Activated gamma-delta T cell treated with Interleukin-2 at 50 U/mL for 16 hours (primary cell): ENCODE measurements at places on chromosomes 12 and 14.

DNA sequence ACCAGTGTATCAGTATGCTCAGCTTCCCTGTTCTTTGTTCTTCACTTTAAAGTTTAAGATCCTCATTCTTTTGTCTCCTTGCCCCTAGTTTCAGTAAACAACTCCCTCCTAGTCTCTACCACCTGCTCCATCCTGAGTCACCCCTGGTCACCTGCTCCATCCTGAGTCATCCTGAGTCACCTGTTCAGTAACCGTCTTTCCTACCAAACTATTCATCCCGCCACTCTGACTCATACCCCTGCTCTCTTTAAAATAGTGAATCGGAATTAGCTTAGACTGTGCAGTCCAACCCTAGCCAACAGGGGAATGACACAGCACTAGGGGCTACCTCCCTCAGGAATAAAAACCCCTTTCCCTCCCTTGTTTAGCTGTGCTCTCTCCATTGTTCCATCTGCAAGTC is 888.1 kb upstream of the MDGA2 start:
- no peak for DNase-seq

GRCh38 chr14:73774671-73775070 is 60.5 kb upstream of the PNMA1 start:
- DNase-seq: no peak

- DNase-seq: peak; percentile 75
Measured at GRCh38 chr14:103091041-103091882, 3.3 kb upstream of the EXOC3L4 start.

- no peak for DNase-seq
Measured at GRCh38 chr12:53170876-53171724, 9.4 kb upstream of the ZNF740 start.

DNA sequence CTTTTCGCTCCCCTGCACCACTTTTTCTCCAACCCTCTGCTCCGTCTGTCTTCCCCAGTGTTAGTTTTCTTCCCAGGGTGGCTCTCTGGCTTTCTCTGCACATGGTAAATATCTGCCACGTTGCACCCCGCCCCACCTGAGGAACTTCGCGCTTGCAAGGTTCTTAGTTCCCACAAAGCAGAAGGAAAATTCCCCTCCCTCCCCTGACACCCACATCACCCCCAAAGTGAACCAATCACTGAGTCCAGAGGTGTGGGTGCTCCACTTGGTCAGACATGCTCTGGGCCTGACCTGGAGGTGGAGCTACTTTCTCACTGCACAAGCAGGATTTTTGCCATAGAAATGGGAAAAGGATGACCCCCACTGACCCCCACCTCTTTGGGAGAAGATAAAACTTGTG is 415.0 kb downstream of the FUT8 start:
- no peak for DNase-seq

GRCh38 chr14:70660967-70661893 is 19.5 kb downstream of the TTC9 start:
- DNase-seq: peak; percentile 48

- no peak for DNase-seq
Measured at GRCh38 chr12:24591715-24592440, 357.0 kb downstream of the BCAT1 start.

GRCh38 chr14:54584097-54584496 is 17.2 kb downstream of the SAMD4A start:
- no peak for DNase-seq

DNA sequence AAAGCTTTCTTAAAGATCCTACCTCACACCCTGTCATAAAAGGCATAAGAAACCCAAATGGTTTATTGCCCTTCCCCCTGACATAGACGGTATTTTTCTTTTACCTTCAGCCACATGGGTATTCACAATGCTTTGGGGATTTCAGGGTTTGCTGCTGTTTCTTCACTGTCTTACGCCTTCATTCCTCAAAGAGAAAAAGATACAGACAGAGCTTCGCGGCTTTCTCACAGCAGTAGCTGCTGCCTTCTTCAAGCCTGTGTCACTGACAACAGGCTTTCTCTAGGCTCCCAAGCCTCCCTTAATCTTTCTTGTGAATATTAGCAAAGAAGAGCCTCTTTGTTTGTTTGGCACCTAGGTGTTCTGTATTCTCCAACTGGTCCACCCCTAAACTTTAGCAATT is 197.4 kb upstream of the ARID2 start:
- no peak for DNase-seq

DNA sequence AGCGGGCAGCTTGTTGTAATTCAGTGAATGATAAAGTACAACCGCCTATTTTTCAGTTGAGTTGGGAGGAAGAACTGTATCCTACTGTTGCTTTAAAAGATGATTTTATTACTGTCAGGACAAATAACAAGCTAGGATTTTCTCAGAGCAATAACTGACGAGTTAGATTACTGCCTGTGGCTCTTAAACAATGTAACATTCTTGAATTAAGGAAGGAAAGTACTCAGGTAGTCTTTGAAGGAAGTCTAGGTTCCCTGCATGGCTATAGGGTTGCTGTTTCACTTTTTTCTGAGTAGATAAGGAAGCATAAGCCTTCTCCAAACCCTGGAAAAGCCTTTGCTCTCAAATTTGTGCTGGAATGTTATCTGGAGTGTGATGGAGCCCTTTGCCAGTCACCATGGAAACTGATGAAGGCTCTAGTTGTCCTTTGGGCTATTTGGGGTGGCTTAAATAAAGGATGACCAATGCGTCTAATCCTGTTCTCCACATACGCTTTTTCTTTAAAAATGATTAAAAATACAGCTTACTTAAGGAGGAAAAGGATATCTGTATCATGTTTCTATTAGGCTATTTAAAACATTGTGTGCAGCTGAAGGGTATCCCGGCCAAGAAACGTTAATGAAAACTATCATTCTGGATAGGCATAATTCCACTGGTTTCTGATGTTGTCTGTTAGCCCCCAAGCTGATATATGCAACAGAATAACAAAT is 17.7 kb downstream of the NUBPL start:
- no peak for DNase-seq

DNA sequence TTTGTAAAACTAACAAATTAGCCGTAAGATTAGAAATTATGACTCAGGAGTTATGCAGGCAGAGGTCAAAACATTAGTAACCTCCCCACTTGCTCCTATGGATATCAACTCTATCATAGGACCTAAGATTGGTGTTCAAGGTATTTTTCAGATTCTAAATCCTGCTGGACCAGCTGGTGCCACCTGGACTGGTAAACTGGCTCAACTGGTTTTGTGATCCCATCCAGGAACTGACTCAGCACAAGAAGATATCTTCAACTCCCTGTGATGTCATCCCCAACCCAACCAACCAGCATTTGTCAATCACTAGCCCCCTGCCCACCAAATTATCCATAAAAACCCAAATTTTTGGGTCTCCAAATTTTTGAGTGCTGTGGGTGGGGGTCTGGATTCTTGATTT is 98.1 kb upstream of the OR4E1 start:
- DNase-seq: no peak

DNA sequence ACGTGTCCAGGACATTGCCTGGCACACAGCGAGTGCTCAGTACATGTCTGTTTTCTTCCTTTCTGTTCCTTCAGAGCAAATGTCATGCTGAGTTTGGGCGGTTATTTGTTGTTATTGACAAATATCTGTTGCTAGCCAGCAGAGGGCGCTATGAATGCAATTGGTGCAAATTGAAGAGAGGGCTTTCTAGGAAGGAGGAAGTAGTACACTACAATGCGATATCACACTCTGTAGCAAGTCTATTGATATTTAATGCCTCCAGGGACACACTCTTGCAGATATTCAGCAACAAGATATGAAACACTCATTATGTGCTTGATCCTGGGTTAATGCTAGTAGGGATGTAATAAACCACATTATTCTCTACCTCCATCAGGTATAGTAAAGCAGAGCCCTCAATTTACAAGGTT is 267.3 kb upstream of the SRRM4 start:
- DNase-seq: no peak

- no peak for DNase-seq
Measured at GRCh38 chr12:76940671-76941445, 62.0 kb upstream of the CSRP2 start.

DNA sequence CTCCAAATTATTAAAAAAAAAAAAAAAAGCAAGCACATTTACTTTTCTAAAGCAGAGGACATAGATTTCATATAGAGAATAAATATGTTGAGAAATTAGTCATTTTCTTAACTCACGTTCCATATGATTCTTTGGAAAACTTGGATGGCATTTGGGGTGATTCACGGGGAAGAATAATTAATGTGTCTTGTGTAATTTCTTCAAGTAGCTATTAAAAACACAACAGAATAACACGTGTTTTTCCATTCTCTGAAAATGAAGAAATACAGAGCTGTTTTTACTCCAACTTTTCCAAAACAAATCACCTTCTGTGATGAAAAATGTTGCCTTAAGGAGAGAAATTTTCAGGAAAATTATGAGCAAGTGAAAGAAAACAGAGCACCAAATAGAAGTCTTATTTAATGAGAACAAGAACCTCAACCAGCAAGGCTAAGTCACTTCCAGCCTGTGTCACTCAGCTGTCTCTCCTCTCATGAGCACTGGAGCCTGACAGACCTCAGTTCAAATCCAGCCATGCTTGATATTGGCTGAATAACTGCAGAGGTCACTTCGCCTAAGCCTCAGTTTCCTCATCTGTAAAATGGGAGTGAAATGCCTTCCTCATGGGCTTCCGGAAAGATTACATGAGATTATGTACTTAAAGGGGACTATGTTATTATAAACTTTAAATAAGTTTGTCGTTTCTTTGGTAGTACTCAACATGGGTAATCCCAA is 42.8 kb upstream of the NUAK1 start:
- DNase-seq: no peak

DNA sequence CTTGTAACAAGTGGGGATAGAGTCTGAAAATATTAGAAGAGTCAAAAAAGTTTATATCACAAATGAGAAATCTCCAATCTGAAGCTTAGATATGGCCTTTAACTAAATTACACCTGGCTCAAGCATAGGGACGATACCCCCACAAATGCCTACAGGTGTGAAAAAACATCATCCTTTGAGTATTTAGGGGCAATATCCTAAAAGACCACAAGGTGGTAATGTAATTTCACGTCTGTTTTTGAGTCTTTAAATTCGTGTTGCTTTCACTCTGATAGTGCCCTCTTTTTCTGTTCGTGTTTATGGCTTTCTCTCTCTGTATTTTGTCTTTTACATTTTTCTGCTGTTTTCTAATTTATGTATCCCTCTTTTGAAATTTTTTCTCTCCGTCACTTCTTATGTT is 84.3 kb downstream of the ETNK1 start:
- no peak for DNase-seq

DNA sequence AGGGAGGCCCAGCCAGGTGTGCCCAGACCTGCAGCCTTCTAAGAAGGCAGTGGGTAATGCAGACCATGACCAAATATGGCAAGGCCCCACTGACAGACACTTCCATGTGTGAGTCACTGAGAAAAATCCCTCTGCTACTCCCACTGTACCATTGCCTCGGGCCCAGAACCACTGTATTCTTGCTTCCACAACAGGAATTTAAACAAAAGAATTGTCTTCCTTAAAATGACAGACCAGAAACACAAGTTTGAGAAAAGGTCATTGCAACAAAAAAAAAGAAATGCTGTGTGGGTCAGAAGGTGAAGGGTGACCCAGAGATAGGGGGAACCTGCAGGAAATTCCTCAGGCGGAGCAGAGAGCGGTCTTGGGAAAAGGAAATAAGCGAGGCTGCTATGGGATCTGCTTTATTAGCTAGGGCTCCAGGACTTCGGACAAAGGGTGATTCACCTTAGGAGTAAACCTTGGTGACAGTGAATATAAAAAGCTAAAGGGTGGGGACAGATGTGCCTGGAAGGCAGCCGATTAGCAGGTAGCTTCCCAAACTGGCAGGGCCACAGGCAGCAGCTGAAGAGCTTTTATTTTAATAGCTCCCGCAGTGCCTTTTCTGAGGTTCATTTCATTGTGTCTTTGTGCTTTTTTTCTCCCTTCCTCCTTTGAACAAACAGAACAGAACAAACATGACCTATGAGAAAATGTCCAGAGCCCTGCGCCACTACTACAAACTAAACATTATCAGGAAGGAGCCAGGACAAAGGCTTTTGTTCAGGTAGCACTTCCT is 185.3 kb upstream of the BCL2L14 start:
- DNase-seq: no peak

GRCh38 chr12:94813314-94813713 is 163.0 kb upstream of the TMCC3 start:
- no peak for DNase-seq

GRCh38 chr14:100487304-100487703 is 99.9 kb downstream of the BEGAIN start:
- no peak for DNase-seq
